GM12892 (cell line): ENCODE measurements at places on chromosomes 5 and 9.

GRCh38 chr5:163595932-163596607 is 90.7 kb downstream of the MAT2B start:
- no peak for DNase-seq

DNA sequence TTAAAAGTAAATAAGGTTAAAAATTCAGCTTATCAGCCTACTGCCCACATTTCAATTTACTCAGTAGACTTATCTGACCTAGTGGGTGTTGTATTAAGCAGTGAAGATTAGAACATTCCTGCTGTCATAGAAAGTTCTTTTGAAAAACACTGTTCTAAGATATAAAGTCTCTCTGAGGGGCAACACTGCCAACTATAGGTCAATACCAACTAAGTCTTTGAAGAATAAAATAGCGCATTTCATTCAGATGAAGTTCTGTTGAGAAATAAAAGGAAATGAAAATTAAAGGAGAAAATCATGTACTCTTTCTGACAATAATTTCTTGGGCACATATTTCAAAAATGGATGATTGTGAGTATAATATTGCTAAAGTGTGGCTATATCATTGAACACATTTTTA is 86.8 kb downstream of the PTPRD start:
- DNase-seq: no peak

GRCh38 chr9:98755006-98755618 is 41.2 kb downstream of the ANKS6 start:
- DNase-seq: no peak

- peak; percentile 44 for DNase-seq
Observed at GRCh38 chr9:33374634-33375237, 27.6 kb downstream of the AQP7 start.
